ENCODE measurements at places on chromosomes 4 and X.

- no peak for DNase-seq
Measured at GRCh38 chrX:46500054-46500453, 45.2 kb downstream of the ZNF674 start.

GRCh38 chr4:105139646-105140045, 7.0 kb upstream of the TET2 start:
- no peak for DNase-seq

DNA sequence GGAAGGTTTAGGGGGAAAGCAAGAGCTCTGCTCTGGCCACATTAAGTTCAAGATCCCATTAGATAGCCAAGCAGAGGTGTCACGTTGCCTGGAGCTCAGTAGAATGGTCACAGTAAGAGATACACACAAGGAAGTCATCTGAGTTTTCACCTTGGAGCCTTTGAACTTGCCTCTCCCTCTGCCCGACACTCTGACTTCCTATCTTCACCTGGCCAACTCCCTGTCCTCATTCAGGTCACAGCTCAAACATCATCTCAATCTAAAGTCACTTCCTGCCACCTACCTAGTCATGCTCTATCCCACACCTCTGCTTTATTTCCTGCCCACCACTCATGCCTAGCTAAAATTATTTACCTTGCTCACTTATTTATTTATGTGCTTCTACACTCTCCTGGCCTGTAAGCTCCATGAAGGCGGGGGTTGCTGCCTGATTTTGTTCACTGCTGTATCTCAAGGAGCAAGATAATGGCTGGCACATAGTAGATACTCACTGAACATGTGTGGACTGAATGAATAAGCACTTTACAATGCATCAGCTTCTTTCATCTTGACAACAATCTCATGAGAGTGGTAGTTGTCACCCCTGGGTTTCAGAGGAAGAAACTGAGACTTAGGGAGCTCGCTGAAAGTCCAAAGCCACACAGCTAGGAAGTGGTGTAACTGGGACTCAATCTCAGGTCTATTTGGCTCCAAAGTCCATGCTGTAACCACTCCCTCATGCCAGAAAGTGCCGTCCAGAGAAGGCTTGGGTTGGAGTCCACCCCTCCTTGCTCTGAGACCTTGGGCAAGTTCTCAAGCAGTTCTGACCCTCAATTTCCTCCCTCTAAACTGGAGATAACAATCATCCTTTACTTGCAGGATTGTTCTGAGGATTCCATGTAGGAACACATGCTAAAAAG, 40.3 kb downstream of the EFNB1 start:
- no peak for DNase-seq

DNA sequence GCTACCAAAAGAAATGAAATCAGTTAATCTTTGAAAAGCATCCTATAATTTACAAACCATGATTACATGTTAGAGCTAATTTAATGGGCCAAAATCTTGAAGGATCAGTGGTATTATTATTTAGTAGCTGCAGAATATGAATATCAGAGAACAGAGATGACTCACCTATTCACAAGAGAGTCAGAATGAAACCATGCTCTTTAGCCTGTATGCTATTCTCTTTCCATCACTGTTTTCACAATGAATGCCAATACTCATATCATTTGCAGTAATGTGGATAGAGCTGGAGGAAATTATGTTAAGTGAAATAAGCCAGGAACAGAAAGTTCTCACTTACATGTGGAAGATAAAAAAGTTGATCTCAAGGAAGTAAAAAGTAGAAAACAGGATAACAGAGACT, 414.1 kb downstream of the CENPC start:
- no peak for DNase-seq

DNA sequence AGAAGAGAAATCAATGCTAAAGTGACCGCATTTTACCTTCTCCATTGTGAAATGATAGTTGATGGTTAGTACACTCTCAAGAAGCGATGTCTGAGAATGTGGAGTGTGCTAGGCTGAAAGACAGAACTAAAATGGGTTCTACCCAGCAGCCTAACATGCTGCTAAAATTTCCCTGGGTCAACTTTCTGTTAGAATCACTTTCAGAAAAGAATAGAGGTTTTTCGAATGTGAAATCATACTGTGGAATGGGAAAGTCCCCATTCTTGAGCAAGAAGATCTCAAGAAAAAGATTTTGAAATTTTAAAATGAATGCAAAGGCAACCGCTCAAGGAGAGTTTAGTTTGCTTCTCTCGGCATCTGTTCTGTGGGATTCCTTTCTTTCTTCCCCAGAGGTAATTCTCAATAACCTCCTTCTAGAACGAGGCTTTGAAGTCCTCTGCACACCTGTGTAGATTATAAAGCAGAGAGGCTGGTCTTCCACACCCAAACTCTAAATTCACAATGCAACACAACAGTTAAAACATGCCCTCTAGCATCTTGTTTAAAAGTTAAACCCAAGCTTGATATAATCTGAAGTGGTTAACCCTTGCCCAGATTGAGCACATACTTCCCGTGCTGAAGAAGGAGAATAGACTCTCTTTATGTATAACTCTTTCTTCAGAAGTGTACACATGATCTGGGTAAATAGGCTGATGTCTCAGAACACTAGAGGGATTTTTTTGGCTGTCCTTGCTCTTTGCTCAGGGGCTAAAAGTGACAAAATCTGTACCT, 208.7 kb upstream of the KLF3 start:
- DNase-seq = no peak

- no peak for DNase-seq
Measured at GRCh38 chr4:22485737-22486136, 30.1 kb downstream of the ADGRA3 start.

DNA sequence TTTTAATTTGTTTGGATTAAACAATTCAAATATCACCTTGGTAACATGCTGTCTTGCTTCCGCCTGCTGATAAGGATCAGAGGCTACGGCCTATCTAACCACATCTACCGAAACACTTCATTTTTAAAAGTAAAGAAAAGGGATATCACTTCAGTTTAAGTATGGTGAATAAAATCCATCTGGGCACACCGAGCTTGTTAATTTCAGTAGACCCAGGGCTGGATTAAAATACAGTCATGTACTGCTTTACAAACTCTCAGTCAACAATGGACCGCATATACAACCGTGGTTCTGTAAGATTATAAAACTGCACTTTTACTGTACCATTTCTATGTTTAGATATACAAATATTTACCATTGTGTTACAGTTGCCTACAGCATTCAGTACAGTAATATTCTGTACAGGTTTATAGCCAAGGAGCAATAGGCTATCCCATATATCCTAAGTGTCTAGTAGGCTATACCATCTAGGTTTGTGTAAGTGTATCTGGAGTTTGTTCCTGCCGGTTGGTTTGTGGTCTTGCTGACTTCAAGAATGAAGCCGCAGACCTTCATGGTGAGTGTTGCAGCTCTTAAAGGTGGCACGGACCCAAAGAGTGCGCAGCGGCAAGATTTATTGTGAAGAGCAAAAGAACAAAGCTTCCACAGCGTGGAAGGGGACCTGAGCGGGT, 40.0 kb downstream of the SEPTIN11 start:
- DNase-seq = no peak

- DNase-seq = no peak
Measured at GRCh38 chr4:37471971-37472370, 214.2 kb downstream of the RELL1 start.

DNA sequence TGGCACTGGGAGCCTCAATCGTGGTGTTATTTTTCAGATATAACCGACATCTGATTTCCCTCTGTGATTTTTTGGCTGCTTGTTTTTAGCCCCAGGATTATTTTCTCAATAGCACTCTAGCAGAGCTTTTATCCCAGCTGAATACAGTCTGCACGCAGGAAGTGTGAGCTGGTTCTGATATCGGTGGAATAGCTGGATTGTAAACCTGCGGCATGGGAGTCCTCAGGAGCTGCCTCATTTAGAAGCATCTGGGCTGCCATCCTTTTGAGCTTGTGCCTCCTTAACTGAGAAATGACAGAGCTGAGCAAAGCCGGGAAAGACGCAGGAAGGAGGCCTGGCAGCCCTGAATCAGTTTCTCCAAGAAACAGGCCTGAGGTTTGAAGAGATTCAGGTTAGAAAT, 28.4 kb upstream of the GRPEL1 start:
- no peak for DNase-seq

GRCh38 chr4:80308466-80308822, 27.1 kb upstream of the CFAP299 start:
- DNase-seq = no peak

- no peak for DNase-seq
Measured at GRCh38 chrX:120457766-120458180, 11.3 kb downstream of the LAMP2 start.

DNA sequence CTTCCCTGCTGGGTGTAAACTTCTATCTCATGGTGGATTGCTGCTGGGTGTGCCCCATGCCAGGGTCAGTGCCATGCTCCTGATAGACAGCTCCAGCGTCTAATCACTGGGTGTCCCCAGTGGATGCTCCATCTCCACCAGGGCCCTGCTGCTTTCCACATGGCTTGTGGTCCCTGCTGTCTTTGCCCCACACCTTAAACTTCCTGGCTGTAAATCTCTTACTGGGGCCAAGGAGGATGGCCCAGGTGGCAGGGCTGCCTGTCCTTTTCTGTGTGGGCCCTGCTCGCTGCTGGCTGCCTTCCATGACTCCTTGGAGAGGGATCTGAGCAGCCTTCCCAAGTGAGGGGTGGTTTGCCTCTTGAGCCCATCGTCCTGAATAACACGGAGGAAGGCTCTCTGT, 51.8 kb downstream of the RGS12 start:
- no peak for DNase-seq

GRCh38 chr4:98148856-98149255, 5.6 kb upstream of the STPG2 start:
- no peak for DNase-seq

GRCh38 chrX:47232803-47233332, at the start of gene USP11:
Gene USP11, plus strand, starts transcription at chrX:47233009. Its CDS starts 35 bp downstream, at chrX:47233044.
- peak; percentile 35 for DNase-seq

Data from NCI-H1694 (cell line).